Astrocyte of the spinal cord (primary cell): ENCODE measurements at places on chromosomes 2 and 18.

DNA sequence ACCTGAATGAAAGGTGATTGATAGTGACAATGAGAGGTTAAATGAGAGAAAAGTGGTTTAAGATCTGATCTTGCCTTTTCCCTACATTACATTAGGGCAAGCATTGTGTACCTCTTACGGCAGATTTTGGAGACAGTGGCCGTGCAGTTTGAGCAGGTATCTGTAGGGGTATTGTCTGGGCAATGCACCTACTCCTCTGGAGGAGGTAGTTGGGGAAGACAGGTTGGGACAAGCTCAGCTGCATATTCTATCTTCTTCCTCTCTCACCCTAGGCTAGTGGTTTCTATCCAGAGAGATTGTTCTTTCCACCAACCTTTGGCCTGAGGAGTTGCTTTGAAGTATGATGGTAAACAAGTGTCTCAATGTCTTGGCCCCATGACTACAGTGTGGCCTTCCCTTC lies 323.2 kb downstream of the CYP26B1 start:
- DNase-seq, result no peak

- no peak for DNase-seq
These were observed 783.6 kb downstream of the CBLN2 start for GRCh38 chr18:71760541-71760940.

DNA sequence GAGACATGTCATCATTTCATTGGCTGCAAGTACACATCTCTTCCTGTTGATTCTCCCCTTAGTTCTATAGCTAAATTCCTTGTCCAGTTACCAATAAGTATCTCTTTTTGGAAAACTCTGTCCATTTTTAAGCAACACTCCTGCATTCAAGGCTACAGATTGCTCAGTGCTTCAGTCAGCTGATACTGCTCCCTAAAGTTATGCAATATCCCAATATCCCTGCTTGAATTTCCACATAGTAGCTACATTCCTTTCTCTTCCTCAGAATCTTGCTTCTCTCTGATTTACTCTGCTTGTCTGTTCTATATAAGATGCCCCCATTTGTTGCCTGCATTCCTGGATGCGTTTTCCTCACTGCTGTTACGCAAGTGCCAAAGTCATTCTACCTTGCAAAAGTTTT lies 109.8 kb downstream of the PARD3B start:
- no peak for DNase-seq

DNA sequence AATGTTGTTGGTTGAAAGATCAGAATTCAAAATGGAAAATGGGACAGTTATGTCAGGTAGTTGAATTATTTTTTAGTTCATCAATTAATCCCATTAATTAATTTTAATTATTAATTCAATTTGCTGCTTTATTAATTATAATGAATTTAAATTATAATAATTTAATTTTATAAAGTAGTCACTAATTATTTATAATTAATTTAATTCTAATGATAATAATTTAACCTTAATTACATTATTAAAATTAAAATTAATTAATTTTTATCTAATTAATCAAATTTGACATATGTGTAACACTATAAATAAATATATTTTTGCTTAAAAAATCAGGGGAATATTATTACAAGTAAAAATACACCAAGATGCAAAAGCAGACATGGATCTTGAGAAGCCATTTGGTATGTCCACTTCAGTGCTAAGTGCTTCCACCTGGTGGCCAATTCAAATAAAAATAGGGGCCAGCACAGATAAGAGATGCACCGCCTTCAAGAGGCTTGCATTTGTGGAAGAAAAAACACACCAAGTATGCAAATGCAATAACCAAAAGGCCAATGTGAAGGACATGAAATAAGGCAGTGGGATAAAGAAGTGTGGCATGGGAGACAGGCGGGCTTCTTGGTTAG lies 73.2 kb downstream of the MBP start:
- DNase-seq, result peak; percentile 77

DNA sequence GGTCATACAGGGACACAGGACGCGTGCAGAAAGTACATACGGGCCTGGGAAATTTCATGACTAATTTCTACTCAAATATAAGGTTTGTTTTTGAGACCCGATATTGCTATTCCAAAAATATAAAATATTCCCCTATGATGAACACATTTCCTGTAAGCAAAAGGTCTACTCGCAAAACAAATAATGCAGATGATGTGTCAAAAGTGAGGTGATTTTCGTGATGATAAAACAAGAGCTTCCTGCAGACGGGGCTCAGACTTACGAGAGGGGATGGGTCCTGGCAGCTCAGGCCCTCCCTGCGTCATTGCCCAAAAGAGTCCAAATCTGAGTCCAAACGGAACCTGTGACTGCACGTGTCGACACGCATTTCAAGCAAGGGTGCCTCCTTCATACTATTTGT lies 62.7 kb downstream of the MBP start:
- DNase-seq, result no peak

DNA sequence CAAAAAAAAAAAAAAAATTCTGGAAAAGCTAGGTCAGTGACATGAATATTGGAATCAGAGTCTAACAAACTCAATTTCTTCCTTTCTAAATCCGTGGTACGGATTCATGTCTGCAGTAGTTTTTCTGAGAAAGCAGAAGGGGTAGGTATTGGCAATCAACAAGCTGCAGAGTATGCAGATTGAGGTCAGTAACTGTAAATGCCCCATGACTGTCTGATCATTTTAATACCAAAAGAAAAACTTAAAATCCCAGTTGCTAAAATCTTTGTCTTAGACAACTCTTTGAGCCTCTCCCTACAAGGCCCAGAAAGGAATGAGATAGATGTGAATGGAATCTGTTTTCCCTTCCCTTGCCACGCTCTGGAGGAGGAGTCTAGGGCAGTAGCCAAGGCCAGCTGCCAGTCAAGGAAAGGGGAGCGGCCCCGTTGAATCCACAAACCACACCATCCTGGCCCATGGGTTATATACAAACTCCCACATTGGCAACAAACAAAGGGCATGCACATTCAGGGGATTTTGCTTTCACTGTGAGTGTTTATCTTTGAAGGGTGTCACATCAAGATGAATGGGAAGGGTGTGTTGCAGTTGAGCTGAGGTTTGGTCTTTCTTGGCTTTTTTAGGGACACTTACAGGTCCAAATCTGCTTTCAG lies 6.1 kb upstream of the CASP8 start:
- peak; percentile 39 for DNase-seq

DNA sequence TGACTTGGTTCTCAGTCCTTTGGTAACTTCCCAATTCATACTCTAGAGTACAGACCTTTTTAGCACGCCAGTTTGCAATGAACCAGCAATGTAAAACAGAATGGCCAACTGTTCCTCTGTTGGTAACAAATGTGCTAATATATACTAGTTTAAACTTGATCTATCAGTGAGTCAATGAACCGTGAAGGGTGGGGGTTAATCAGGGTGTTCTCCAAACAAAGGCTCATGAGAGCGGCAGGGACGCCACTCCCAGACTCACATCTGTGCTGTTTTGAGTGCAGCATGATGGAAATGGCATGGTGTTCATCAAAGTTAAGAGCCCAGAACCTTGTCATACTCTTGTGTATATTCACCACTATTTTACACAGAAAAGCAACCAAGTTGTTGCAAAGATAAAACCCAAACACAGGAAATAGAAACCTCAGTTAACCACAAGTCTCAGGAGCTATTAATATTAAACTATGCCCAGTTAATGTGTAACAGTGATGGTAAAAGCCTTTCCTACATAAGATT lies 70.3 kb downstream of the CERKL start:
- DNase-seq, result peak; percentile 5

DNA sequence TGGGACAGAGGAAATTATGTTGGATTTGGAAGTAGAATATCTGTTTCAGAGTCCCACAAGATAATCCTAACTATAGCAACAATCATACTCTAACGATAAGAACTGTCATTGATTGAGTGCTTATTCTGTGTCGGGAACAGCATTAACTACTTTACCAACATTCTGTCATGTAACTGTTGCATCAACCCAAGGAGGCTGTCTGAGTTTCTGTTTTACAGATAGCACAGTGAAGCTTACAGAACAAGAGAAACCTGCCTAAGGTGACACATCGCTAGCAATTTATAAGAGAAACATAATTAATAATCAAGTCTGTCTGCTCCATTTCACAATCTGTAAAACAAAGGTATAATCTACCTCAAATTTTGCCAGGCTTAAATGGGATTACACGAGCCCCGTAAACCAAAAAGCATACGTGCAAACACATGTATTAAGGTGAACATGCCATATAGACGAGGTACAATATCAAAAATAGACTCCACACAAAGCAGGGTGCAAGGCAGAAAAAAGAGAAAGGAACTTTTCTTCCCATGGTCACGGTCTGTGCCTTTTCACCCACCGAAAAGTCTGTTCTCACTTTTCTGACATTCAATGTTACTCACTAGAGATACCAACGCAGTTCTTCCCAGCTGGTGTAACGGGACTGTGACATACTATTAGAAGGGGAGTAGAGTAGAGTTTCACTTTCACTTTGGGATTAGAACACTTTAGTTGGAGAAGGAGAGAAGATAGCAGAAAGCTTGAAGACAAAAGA lies 37.2 kb upstream of the SLC8A1 start:
- DNase-seq, result peak; percentile 44

- DNase-seq, result no peak
These were observed 921.7 kb downstream of the DPP10 start for GRCh38 chr2:115364093-115364492.

DNA sequence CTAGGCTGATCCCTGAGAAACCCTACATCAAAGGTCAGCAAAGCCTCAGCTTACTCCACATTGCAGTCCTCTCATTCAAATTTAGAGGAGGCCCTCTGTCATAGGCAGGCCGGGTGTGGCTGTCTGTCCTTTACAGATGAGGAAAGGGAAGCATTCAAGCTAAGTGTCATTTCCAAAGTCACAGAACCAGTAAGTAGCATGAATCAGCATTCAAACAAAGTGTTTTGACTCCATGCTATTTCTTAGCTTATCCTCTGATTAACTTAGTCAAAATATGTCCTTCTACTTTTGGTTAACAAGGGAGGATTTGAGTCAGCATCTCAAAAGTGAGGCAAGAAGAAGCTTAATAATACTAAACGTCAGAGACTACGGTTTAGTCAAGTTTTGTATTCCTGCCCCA lies 409.0 kb upstream of the POU3F3 start:
- no peak for DNase-seq

DNA sequence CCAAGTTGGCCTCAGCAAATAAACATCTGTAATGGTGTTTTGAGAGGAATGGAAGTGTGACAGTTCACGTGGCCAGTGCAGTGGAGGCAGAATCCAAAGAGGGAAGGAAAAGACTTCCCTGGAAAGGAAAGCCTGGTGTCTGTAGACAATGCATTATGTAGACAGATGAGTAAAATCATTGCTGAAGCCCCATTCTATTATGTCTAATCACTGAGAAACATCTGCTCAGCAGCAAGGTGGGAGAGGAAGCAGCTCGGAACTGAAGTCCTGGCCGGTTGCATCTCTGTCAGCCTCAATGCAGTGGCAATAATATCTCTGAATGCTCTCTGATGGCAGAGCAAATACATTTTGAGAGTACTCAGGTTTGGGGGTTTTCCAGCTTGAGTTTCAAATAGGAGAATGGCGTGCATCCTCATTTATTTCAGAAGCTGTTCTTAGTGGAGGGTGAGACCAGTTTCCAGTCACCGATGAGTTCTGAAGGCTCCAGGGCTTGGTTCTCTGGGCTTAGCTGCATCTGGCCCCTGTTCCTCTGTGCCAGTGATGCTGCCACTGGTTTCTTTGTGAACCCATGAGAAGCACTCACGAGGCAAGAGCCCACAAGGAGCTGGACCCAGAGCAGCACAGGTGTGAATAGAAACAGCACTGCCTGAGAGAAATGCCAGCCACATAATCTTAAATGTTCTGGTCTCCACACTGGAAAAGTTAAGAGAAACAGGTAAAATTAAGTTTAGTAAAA lies 63.3 kb downstream of the RPIA start:
- no peak for DNase-seq

DNA sequence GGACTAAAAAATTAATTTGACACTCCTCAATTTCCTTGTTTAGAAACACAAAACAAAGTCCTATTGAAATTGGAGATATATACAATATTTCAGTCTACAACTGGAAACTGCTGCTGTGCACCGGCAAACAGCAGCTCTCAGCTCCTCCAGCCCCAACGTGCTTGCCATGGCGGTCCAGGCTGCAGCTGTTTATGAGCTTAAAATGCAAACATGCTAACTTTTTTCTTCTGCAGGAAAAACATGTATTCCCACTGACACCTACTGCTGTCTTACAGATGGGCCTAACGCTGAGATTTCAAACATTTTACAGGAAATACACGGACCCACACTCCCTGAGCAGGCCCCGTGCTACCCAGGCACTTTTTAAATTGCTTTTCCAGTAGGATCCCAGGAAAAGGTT lies 195.5 kb downstream of the BCL11A start:
- DNase-seq, result no peak

GRCh38 chr2:203019142-203019541 lies 4.5 kb downstream of the NBEAL1 start:
- DNase-seq, result no peak

DNA sequence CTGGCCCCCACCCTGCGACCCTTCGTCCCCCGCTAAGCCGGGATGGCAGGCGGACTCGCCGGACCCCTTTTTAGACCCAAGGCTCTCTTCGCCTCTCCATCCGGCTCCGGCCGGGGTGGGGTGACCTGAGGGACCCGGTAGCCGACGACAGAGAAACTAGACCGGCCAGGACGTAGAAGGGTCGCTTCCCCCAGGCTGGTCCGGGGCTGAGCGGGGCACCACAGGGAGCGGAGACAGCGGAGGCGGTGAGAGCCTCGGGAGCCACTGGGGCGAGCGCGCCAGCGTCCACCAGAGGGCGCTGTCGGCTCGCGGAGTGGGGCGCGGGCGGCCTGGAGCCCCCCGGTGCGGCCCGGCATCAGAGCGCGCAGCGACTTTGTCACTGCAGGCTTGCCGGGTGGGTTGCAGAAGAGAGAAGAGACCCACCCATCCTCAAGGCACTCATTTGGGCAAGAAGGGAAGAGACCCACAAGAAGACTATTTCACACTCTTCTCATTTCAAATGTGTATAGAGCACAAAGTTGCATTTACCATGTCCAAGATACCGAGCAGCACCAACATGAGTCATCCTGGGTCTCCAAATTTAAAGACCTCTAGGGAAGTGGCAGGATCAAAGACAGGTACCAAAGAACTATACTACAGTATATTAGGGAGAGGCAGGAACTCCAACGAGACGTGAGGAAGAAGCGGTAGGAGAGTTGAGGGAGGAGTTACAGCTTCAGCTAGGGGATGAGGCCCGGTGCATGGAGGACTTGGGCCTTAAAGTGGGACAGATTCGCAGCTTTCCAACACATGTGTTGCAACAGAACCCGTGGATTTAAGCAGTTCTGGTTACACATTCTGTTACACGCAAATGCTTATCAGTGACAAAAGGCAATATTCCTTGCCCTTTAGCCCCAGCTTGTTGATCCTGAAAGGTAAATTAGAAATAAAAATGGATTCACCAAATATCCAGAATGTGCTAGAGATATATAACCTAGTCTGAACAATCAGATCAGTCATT lies 7.6 kb upstream of the PRKCE start:
- DNase-seq, result peak; percentile 43

GRCh38 chr2:238141541-238142318 lies 3.3 kb downstream of the KLHL30 start:
- no peak for DNase-seq

GRCh38 chr2:16832910-16833309 lies 167.3 kb upstream of the CYRIA start:
- DNase-seq, result no peak
